ENCODE measurements at places on chromosomes 13 and 19.

GRCh38 chr19:52086481-52086880, 9.1 kb downstream of the ZNF841 start:
- DNase-seq: no peak

DNA sequence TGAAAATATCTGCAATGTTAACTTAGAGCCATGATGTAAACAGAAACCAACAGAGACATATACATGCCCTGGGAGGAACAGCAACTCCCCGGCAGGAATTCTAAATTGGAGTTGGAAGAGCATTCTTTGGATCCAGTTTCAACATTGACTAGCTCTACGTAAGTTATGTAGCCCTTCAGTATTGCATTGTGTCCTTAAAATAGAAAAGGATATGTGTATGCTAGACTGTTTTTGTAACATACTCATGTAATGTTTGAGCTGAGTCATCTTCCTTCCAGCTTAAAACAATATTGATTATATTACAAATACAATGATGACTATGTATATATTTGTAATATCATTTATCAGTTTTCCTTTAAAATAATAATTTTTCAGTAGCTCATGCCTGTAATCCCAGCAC, 1422.2 kb upstream of the PCDH20 start:
- no peak for DNase-seq

GRCh38 chr13:27028683-27029480, 142.7 kb downstream of the USP12 start:
- DNase-seq: no peak

- no peak for DNase-seq
Observed at GRCh38 chr13:54627646-54628372, 1599.2 kb downstream of the OLFM4 start.

- DNase-seq: no peak
Observed at GRCh38 chr19:31258211-31259052, 90.8 kb downstream of the TSHZ3 start.

GRCh38 chr13:110521946-110522345, 39.6 kb downstream of the RAB20 start:
- no peak for DNase-seq

DNA sequence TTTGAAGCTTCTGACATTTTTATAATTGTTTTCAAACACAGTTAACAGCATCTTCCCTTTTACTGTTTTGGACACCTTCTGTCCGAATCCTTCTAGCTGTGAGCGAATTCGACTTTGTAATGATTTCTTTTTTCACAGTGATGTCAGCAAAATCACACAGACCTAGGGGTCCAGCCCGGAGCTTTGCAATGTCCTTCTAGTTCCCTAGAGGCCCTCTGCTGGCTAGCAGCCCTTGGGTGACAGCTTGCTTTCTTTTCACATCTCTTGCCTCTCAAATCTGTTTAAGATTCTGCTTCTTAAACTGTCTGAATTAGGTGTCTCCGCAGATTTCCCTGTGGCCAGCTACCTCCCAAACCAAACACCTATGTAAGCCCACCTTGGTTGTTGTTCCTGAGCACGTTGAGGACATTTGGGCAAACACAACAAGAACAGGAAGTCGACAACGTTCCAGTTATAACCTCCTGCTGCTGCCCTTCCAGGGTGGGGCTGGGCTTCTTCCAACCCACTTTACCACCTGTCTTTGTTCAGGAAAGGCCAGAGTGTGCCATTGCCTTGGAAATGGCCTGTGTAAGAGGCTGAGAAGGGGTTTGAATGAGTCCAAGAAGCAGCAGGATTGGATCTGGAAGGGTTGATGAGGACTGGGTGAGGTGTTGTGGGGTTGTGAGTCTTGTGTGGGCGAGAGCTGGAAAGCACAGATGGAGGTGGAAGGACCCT, 123.1 kb downstream of the ATP8A2 start:
- no peak for DNase-seq

- no peak for DNase-seq
Observed at GRCh38 chr19:10516671-10517286, 468 bp downstream of the S1PR5 start.

DNA sequence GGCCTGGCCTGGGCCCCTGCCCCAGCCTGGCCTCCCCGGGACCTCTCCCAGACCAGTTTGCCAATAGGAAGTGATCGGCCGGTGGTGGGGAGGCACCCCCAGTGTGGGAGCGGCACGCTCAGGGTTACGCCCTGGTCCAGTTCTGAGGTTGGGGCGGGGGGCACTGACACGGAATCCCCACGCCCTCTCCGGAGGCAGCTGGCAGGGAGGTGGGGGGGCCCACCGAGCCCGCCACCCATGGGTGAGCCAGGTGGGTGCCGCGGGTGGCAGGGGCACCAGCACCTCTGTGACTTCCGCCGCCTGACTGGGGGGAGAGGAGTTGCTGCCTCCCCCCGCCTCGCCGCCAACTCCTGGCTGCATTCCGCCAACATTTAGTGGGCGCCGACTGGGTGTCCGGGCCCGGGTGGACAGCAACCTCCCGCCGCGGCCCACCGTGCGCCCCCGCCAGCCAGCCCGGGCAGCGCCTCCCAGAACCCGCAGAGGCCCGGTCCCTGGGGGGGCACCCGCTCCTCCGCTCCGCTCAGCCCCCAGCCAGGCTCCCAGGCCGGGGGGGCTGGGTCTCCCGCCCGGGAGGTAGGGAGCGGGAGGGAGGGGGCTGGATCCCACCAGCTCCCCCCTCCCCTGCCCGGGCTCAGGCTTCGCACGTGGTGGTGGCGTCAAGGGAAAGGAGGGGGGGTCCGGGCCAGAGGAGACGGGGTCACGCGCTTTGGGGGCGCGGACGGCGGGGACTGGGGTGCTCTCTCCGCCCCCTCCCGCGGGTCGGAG, 2.0 kb downstream of the ZBTB7A start:
- DNase-seq: peak; percentile 58

- no peak for DNase-seq
Observed at GRCh38 chr13:110156301-110157049, 150.5 kb downstream of the COL4A1 start.

DNA sequence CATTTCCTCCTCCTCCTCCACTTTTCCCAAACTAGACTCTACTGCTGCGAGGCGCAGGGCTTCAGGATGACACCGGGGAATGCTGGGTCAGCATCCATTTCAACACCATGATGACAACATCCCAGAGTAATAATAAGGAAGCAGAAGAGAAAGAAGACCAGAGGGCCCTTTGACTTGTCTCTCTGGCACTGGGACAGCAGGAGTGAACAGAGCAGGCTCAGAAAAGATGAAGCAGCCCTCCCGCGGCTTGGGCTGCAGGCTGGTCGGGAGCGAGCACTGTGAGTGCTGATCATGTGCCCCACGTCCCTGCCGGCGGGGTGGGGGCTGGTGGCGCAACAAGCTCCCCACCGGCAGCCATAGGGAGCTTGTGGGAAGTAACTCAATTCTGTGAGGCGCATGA, 30.5 kb downstream of the RANBP3 start:
- no peak for DNase-seq

DNA sequence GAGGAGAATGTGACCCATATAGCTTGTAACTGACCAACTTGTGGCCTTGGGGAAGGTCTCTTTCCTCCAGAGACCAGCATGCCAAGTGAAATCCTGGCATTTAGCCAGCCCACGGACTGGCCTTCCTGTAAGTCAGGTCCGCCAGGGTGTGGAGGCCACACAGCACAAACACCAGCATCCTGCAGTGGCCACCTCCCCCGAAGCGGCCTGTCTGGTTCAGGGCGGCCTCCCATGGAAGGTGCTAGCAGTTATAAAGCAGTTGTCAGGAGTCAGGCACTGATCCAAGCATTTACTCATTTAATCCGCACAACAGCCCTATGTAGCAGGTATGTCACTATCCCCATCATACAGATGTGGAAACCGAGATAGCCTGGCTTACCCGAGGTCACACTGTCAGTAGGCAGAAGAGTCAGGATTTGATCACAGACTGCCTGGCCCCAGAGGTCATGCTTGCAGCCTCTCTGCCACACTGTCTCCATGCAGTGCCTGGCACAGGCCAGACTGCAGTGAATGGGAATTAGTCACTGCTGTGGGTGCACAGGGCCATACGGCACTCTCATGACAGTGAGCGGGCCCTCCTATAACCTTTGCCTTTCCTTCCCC, 36.7 kb downstream of the CAPN12 start:
- DNase-seq: no peak

- DNase-seq: no peak
Observed at GRCh38 chr13:51134763-51135365, 23.8 kb upstream of the C13orf42 start.

GRCh38 chr19:45616704-45617017, 14.6 kb upstream of the GPR4 start:
- no peak for DNase-seq

DNA sequence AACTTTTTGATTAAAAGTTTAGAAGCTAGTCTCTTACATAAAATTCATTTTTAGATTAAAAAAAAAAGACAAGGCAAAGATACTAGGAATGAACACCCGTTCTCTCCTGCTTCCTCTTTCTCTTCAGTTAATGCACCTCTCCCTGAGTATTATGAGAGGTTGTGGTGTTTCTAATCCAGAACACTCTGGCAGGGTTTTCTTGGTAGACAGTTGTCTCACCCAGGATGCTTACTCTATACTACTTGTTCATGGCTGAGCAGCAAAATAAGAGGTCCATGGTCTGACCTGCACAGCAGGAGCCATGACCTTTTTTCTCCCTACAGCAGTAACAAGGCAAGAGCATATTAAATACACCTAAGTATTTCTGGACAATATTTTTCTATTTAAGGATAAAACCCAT, 62.0 kb downstream of the MICU2 start:
- no peak for DNase-seq

GRCh38 chr19:19461306-19461670, 54.1 kb downstream of the TSSK6 start:
- no peak for DNase-seq

GRCh38 chr19:15332311-15332996, at the start of gene BRD4:
Gene BRD4, minus strand, starts transcription at chr19:15332539. Its CDS starts 59,440 bp downstream, at chr19:15273099.
- peak; percentile 84 for DNase-seq

DNA sequence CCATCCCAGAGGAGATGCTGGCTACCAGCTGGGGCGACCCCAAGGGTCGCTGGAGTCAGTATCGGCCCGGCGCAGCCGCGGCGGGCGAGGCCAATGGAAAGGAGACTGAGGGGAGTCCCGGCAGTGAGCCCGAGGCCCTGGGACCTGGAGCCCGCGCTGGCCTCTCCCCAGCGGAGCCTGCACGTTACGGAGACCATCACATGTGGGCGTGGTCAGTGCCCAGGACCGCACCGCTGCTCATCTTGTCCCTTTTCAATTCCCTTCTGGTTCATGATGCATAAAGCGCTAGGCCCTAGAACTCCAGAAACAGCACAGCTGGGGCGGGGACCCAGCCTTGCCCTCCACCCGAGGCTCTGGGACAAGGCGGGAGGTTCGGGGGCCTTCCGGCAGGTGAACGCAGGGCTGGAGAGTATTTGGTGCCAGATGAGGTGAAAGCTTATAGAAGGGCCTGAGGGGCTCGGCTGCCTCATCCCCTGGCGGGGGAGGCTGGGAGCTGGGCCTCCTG, 8.0 kb downstream of the C19orf25 start:
- DNase-seq: peak; percentile 26
